ENCODE measurements at places on chromosomes 7 and 10. TPM values are rescaled to one million over a fixed set of nuclear protein-coding genes. Genes with fewer than 3 reads are reported as not detected.

GRCh38 chr10:1674501-1674900 lies 62.8 kb downstream of the ADARB2 start:
- H3K4me1 ChIP-seq, result no peaks in the 10 kb centered on the region
- no peak overlapping the region for H3K4me3 ChIP-seq
- H3K27me3 ChIP-seq, result no peaks in the 10 kb centered on the region
- DNase-seq, result no peak
- no peak overlapping the region for H3K27ac ChIP-seq

- no peak overlapping the region for H3K27ac ChIP-seq
- no peak overlapping the region for H3K4me3 ChIP-seq
- H3K36me3 ChIP-seq, result no peaks in the 10 kb centered on the region
- no peak for DNase-seq
- no peaks in the 10 kb centered on the region for H3K4me1 ChIP-seq
Measured at GRCh38 chr7:39249635-39250152, 272.0 kb downstream of the POU6F2 start.

DNA sequence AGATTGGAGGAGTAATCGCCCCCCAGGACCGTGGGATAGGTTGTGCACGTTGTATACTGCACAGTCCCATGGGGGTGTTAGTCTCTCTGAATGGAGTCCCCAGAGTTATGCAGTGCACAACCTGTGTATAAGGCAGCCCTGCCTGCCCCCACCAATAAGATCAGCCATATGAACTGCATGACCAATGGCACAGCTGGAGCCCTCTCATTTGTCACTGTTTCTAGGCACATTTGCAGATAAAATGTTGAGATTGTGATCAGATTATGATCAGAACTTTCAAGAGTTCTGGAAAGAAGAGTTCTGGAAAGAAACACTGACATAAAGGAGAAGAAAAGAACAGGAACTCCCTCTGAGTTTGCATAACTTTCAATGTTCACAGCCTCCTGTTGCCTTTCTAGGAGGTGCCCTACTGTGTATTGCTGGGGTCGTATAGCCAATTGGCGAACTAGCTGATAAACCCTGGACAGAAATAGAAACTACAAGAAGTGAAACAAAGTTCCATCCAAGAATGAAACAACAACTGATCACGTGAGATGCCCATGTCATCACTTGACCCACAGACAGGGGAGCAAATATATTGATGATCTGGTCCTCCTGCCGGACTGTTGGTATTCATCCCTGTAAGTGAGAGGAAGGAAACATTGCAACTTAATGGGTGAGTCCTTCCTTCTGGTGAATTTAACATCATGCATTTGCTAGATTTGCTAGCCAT lies 49.6 kb upstream of the TOMM7 start:
- no peak overlapping the region for H3K27ac ChIP-seq
- no peaks in the 10 kb centered on the region for H3K27me3 ChIP-seq
- peaks cover 10% of the 10 kb centered on the region for H3K4me1 ChIP-seq

ZNF25 gene
- total RNA-seq, result 9.2 TPM

- H3K27ac ChIP-seq, result no peak overlapping the region
- peaks cover 11% of the 10 kb centered on the region for H3K4me1 ChIP-seq
- DNase-seq, result no peak
- H3K27me3 ChIP-seq, result no peaks in the 10 kb centered on the region
Measured at GRCh38 chr10:79129361-79129997, 60.7 kb downstream of the ZMIZ1 start.
